B cell (primary cell): ENCODE measurements at places on chromosomes 2 and 18. TPM values are rescaled to one million over a fixed set of nuclear protein-coding genes. Genes with fewer than 3 reads are reported as not detected.

- H3K4me3 ChIP-seq: peak overlapping the region; percentile 97
- H3K27me3 ChIP-seq: no peaks in the 10 kb centered on the region
- DNase-seq: no peak
Observed at GRCh38 chr2:68251855-68252399, 405 bp downstream of the PPP3R1 start.

DNA sequence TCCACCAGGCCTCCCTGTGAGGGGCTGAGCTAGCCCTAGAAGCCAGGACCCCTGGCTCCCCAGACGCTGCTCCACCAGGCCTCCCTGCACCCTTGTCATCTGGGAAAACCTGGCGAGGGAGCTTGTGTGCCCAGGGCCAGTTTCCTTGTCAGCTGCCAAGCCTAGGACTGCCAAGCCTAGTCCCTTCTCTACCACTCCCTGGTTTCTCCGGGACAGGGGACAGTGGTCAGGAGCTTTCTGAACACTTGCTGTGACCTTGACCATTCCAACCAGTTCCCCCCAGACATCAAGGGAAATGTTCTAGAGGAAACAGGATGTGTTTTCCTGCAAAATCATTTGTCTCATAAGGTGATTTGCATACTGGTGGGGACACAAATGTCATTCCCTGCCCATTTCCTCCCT is 41.3 kb upstream of the MRPL33 start:
- no peaks in the 10 kb centered on the region for H3K36me3 ChIP-seq
- H3K27me3 ChIP-seq: no peaks in the 10 kb centered on the region
- H3K4me1 ChIP-seq: peaks cover 3% of the 10 kb centered on the region

GRCh38 chr2:145524836-145525235 is 1004.9 kb upstream of the ZEB2 start:
- H3K4me1 ChIP-seq: no peaks in the 10 kb centered on the region
- H3K27me3 ChIP-seq: no peaks in the 10 kb centered on the region
- no peak for DNase-seq

DNA sequence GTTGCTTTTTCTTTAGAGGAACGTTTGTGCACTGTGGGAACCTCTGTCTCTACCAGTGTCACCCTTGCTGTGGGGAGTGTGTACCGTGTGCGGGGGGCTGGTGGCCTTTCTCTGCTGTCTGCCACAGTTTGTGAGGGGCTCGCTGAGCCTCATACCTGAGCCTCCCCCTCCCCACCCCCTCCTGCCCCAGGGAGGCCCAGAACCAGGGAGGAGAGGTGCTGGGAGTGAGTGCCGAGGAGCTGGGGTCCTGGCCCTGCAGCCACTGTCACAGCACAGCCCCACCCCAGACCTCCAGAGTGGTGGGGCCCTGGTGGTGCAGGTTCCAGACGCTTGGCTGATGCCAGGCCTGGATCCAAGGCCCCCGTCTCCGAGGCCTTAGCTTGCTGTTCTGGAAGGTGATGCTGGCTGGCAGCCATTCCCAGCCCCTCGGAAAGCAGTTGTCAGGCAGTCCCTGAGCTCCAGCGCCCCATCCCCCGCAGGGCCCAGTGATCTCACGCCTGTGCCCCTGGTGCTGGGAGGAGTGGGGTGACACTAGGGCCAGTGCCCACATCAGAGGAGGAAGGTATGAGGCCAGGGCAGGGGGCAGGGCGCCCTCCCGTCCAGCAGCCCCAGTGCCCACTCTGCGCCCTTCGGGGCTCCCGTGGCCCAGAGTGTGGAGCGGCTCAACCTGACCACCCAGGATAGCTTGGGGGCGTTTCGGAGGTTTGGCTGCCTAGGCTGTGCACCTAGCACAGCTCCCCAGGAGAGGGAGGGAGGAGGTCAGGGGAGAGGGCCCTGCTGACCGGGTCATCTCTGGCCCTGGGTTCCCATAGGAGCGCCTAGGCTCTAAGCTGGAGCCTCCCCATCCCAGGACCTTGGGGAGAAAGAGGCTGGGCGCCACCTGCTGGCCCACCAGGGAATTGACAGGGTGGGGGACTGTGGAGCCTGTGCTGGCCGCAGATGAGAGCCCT is 53.0 kb upstream of the ALPP start:
- H3K4me1 ChIP-seq: no peaks in the 10 kb centered on the region
- no peaks in the 10 kb centered on the region for H3K36me3 ChIP-seq
- peak; percentile 60 for DNase-seq
- no peak overlapping the region for H3K27ac ChIP-seq

DNA sequence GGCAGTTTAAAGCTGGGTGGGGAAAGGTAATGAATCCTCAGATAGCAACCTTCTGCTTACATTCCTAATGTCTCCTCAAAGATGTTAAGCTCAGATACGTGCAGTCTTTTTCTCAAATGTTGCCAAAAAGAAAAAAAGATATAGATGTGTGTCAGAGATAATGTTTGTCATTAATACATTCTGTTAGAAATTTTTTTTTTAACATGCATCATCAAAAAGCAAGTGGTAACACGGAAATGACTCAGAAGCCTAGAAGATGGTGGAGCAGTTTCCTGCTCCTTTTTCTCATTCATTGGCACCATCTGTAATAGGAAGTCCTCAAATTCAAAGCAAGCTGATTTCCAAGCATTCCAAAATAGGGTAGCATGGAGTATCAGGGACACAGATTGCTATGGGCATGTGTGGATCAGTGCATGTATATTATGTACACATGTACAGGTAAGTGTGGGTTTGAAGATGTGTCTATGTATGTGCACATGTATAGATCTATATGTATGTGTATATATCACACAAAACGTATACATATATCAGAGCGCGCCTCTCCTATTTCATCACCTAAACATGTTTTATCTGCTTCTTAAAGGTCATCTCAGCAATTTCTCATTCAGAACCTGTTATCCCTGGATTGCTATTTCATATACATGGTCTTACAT is 79.9 kb upstream of the ITGB6 start:
- no peak overlapping the region for H3K4me3 ChIP-seq
- H3K27me3 ChIP-seq: no peaks in the 10 kb centered on the region
- H3K27ac ChIP-seq: no peak overlapping the region
- DNase-seq: no peak
- no peaks in the 10 kb centered on the region for H3K4me1 ChIP-seq
- H3K36me3 ChIP-seq: peaks cover 77% of the 10 kb centered on the region

The ODC1 gene
- 88.7 and 92.1 TPM in 2 replicates for total RNA-seq

The FSHR gene
- not detected in 2 replicates for total RNA-seq

The VSNL1 gene
- total RNA-seq: not detected in 2 replicates
